ENCODE measurements at places on chromosomes 5 and 9.

DNA sequence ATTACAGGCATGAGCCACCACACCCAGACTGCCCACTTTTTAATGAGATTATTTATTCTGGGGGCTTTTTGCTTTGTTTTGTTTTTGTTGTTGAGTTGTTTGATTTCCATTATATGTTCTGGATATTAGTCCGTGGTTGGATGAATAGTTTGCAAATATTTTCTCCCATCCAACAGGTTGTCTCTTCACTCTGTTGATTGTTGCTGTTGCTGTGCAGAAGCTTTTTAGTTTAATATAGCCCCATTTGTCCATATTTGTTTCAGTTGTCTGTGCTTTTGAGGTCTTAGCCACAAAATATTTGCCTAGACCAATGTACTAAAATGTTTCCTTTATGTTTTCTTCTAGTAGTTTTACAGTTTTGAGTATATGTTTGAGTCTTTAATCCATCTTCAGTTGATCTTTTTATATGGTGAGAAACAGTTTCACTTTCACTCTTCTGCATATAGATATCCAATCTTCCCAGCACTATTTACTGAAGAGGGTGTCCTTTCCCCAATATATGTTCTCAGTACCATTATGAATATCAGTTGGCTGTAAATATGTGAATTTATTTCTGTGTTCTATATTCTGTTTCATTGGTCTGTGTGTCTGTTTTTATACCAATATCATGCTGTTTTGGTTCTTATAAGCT lies 30.2 kb upstream of the TBCA start:
- no peak for DNase-seq

- no peak for DNase-seq
These were observed 122.7 kb downstream of the WNK2 start for GRCh38 chr9:93306579-93307091.

DNA sequence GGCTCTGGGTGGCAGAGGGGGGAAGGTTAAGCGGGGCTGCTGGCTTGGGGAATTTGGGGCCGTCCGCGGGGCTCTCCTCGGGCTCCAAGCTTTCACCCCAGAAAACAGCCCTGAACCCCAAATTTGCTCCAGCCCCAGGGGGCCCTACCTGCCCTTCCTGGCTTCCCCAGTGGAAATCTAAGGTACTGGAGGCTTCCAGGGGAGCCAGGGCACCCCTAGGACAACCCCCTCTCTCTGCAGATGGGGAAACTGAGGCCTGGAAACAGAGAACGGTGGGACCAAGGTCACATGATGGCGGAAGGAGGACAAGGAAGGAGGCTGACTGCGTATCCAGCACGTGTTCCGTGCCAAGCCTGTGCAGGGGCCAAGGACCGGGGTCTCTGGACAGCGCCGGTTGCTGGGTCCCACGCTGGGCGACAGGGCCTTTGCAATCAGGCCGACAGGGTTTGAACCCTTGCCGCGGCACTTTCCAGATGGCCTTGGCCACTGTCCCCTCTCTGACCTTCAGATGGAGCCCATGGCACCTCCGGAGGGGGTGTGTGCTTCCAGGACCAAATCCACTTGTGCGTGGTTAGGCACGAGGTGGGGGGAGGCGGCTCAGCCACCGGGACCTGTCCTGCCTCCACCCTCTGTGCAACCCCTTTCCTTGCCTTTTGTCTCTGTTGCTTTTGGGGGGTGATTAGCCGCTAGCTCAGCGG lies 183.1 kb downstream of the C9orf50 start:
- no peak for DNase-seq

- no peak for DNase-seq
These were observed 19.1 kb upstream of the SLC9A3 start for GRCh38 chr5:543351-543750.

DNA sequence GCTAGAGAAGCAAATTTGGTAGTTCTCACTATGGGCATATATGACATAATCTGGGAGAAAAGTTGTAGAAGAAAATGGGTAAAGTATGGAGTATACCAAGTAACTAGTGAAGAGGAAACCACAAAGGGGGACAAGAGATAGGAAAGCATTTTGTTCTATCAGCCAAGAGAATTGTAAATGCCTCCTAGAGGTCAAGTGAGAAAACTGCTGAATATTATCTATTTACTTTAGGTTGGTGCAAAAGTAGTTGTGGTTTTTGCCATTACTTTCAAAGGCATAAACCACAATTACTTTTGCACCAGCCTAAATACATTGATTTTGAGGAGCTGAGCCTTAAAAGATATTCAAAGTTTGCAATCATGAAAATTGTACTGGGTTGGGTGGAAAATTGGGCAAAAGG lies 126.7 kb upstream of the GRHPR start:
- DNase-seq = no peak

DNA sequence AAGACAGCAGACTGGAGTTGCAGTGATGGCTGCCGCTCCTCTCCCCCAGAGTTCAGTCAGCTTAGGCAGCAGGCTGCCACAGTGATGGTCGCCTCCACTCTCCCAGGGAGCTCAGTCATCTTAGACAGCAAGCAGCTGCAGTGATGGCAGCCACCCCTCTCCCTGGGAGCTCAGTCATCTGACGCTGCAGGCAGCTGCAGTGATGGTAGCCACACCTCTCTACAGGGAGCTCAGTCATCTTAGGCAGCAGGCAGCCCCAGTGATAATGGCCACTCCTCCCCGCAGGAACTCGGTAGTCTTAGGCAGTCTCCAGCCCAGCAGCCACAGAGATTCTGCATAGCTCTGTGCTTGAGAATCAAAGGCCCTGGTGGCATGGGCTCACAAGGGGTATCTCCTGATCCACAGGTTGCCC lies 582.7 kb downstream of the DTWD2 start:
- no peak for DNase-seq

DNA sequence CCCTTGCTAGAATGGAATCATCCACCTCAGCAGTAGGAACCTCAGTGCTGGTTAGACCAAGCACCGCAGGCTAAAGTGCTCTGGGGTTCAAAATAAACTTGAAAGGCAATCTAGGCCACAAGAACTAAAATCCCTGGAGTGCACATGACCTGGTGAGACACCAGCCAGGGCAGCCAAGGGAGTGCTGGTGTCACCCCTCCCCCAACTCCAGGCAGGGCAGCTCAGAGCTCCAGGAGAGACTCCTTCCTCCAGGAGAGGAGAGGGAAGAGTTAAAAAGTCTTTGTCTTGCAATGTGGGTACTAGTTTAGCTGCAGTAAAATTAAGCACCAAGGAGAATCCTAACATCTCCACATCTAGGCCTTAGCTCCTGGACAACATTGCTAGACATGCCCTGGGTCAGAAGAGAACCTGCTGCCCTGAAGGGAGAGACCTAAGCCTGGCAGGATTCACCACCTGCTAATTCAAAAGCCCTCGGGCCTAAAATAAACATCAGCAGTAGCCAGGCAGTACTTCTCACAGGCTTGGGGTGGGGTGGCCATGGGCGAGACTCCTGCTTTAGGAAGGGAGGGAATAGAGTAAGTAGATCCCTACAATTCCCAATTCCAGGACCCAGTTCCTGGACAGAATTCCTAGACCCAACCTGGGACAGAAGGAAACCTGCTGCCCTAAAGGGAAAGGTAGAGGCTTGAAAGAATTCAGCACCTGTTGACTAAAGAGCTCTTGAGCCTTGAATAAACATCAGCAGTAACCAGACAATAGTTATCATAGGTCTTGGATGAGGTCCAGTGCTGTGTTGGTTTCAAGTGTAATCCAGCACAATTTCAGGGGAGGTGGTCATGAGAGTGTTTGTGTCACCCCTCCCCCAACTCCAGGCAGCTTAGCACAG lies 25.8 kb downstream of the UGT3A2 start:
- DNase-seq = no peak

- DNase-seq = no peak
These were observed 618.8 kb downstream of the HINT1 start for GRCh38 chr5:130546211-130546610.

DNA sequence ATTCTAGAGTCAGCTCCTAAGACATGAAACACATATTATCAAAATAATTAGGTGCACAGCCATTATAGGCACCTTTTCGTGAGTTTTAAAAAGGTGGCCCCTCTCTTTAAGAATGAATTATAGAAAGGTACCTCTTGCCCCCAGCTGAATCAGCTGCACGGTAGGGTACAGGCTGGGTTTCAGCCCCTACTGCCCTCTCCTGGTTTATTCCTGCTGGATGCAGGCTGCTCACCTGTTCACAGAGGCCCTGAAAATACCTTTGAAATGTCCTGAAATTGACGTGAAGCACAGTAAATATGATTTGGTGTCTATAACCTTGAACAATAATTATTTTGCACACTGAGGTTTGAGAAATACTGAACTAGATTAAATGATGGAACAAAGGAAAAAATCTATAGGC lies 504.8 kb upstream of the SGCD start:
- no peak for DNase-seq

DNA sequence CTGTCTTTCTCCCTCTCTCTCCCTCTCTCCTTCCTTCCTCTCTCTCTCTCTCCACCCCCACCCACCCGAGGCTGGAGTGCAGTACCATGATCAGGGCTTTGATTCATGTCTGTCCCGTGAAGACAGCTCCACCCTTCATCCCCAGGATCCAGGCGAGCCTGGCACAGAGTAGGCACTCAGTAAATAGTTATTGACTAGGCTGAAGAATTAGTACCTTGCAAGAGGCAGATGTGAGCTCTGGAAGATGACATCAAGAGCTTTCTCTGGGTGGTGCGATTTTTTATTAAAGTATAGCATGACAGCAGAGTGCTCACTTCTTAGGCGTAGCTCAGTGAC lies 24.0 kb upstream of the WDR38 start:
- DNase-seq = no peak

- no peak for DNase-seq
These were observed 2.3 kb upstream of the HSPA9 start for GRCh38 chr5:138577452-138577851.

DNA sequence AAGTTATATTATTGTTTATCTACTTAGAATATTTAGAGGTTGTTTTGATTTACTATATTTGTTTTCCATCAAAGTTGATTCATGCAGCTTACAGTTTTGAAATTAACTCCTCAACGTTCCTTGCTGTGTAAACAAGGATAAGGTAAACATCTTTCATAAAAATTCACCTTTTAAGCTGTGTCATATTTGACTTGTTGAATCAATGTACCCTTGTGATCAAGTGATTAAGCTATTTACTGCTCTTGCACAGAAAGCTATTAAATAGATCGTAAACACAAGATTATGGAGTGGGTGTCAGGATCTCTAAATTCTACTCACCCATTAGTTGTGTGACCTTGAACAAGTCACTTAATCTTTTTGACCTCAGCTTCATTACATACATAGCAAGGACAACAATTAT lies 2054.0 kb upstream of the NUDT12 start:
- no peak for DNase-seq

GRCh38 chr5:124951105-124951504 lies 204.7 kb upstream of the ZNF608 start:
- DNase-seq = no peak

GRCh38 chr9:2116073-2116472 lies 100.9 kb downstream of the SMARCA2 start:
- no peak for DNase-seq

GRCh38 chr9:33082128-33082527 lies 5.7 kb upstream of the SMU1 start:
- DNase-seq = no peak

DNA sequence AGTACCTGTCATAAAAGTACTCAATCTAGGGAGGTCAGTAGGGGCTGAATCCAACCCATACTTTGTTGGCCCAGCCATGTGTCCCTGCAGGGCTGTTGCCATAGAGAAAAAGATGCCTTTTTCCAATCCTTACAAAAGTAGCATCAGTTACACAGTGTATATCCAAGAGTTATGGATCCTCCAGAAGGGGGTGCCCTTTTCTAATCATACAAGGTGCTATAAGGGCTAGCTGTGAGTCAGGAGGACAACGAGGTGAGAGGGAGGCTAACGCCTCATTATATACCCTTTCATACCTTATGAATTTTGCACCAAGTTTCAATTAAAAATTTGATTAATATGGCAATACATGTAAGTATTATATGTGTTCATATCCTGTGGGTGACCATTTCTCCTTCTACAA lies 4.8 kb downstream of the KIAA0825 start:
- no peak for DNase-seq

GRCh38 chr5:43193894-43194265 lies 1.9 kb downstream of the NIM1K start:
- peak; percentile 40 for DNase-seq

DNA sequence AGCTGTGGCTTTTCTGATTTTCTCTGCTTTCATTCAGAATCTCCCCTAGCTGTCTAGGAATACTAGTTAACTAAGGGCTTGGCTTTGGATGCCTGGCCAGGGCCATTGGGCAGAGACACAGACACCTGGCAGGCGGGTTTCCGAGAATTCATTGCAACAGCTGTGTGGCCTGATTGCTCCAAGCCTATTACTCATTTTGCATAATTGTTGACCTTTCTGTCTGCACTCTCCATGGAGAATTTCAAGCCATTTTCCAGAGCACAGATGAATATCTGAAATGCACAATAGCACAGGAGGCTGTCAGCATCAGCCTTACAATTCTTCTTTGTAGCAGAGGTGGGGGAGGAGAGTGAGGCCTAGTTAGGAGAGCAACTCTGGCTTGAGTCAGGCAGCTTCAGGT lies 310.5 kb downstream of the DMAC1 start:
- DNase-seq = no peak

GRCh38 chr5:66299463-66299862 lies 155.4 kb downstream of the SREK1 start:
- no peak for DNase-seq

DNA sequence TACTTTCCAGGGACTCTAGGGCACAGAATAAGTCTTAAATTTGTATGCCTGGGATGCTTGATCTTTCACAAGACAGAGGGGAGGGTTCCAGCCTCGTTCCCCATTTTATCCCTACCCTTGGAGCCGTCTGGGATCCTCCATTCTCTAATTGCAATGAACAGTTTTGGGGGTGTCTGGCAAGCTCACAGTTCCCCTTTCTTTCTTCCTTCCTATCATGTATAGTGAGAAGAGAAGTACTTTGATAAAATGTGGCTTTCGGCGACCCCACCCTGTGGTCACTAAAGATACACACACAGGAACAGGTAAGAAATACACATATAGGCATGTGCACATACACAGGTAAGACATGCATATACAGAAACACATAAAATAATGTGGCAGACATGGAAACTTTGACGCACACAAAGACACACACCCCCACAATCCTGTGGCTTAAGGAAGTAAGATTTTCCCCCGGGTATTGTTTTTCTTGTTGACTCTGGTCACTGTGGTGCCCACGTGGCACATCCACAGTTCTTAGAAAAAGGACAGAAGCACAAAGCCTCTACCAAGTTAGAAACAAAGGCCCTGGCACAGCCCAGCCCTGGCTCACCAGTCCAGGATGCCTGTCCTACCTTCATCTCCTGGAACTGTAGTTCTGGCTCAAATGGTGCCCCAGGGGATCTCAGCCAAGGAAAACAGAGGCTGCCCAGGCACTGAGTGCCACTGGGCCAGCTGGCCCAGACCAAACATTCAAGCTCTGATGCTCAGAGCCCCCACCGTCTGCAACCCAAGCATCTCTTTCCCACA lies 6.3 kb upstream of the SMU1 start:
- no peak for DNase-seq

DNA sequence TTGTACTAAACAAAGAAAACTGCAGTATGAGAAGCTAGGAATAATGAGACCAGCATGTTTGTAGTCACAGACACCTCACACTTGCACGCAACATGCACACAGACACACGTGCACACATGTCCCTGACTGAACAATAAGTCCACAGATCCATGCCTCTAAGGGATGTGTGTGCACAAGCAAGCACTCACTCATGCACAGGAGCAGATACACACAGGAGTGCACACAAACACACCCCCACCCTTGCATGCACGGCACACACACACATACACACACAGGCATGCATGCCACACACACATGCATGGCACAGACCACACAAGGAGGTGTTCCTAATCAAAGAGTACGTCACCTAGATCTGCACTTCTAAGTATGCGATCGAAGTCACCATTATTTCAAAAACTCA lies 111.4 kb upstream of the FAM120A start:
- no peak for DNase-seq
